Occipital lobe (tissue), 3 donors: ENCODE measurements at places on chromosomes 5 and 9. TPM values are rescaled to one million over a fixed set of nuclear protein-coding genes. Genes with fewer than 3 reads are reported as not detected.
A peak's percentile ranks its signal among the peaks of the same experiment; 100 is the strongest.

DNA sequence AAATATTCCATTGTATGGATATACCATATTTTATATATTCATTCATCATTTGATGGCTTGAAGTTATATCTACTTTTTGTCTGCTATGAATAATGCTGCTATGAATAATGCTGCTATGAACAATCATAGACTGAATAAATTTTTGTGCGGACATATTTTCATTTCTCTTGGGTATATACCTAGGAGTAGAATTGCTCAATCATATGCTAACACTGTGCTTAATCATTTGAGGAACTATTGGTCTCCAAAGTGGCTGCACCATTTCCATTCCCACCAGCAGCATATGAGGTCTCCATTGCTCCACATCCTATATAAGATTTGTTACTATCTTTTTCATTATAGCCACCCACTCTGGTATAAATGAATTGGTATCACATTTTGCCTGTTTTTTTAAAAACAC lies 18.3 kb upstream of the TEK start:
- DNase-seq: no peak

- DNase-seq: peak; percentile 82
Observed at GRCh38 chr9:89448381-89448780, 49.5 kb downstream of the SEMA4D start.

The PCDHGA4 gene
- 8.4 TPM for total RNA-seq

DNA sequence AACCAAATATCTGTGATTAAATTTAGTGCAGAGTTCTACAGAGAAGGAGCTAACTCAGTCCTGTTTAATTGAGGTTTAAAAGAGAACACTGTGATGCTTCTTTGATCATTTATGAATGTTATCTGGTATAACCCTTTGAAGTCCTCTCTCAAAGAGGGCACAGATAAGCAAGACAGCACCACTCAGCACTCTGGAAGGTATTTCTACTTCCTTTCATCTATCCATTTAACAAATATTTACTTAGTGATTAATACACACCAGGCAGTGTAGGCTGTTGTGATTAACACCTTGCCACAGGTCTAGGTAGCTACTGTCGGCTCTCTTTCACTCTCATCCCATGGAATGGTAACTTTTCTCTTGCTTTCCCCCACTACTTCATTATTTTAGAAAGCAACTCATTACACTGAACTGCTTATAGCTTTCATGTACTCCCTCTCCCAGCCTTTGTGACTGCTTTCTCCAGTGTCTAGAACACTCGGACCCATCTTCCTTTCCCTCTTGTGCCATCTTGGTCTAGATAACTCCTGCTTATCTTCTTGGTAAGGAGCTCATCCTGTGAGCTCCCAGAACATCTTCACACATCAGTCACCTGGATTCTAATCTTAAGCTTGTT lies 54.7 kb downstream of the GLDC start:
- DNase-seq: no peak

DNA sequence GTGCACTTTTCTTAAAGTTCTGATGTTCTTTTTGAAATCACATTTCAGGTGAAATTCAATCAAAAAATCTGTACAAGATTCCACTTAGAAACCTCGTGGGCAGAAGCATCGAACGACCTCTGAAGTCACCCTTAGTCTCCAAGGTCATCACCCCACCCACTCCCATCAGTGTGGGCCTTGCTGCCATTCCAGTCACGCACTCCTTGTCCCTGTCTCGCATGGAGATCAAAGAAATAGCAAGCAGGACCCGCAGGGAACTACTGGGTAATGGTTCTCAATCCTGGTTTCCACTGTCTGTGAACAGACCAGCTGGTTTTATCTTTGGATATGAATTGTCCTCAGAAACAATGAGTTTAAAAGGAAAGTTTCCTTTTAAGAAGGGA lies 8.1 kb upstream of the SLC2A8 start:
- DNase-seq: no peak

DNA sequence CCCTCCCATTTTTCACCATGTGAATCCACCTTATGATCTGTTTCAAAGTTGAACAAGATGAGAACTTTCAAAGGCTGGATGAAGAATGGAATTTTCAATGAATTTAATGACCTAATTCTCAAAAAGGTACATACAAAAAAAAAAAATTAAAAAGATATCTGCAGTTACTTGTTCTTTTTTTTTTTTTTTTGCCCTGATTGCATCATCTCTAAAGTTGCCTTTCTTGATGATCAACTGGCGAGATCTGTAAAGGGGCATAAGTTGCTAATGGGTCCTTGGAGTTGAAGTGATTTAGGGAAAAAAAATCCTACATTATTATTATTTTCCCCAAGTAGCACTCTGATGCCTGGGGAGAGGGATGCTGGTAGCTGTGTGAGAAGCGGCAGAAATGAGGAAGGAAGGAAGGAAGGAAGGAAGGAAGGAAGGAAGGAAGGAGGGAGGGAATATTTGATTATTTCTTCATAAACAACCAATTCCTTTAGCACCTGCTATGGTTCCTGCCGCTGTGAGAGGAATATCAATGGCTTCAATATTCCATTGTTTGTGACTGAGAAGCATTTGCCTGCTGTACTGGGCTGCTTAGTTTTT lies 48.8 kb upstream of the CD180 start:
- no peak for DNase-seq

DNA sequence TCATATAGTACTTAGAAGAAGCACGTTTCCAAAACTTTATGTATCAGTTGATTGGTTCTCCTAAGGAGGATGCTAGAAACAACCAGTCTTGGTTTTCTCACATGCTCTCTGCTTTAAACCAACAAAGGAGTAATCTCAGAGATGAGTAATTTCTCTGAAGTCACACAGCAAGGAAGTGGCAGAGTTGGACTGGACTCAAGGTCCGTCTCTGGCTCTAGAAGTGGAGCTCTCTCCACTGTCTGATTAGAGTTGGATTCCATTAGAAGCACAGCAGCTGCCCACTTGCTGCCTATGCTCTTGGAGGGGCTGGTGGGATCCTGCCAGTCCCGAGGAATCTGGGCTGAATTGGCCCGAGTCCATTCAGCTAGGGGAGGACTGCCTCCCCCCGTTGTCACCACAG lies 21.0 kb downstream of the RALGPS1 start:
- DNase-seq: no peak

DNA sequence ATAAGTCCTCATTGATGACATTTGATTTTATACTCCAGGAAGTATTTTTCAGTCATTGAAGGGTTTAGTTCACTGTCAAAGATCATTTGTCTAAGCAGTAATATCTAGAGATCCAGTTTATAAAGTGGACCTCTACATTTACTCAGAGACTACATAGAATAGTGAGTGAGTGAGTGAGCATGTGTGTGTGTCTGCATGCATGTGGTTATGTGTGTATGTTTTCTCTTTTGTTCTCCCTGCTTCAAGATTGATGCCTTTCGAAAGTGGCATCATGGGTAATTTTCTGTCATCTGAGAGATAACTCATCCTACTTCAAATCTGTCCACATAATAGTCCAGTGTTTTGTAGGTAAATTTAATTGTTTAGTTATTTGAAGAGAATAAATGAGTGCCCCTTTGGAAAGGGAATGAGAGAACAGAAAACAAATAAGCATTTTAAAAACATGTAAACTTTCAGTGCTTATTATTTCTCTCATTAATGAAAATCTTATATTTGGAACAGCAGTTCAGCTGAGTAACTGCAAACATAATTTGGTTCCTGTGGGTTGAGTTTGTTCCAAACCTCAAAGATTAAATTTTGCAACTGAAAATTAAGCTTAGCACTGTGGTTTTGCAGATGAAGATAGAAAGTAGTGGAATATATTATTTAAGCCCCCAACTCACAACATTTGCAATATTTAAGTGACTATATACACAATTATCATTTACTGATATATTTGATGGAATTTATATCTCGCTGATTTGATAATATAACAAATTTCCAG lies 1295.1 kb upstream of the C9orf72 start:
- DNase-seq: no peak

The PLAC8L1 gene
- total RNA-seq: not detected

DNA sequence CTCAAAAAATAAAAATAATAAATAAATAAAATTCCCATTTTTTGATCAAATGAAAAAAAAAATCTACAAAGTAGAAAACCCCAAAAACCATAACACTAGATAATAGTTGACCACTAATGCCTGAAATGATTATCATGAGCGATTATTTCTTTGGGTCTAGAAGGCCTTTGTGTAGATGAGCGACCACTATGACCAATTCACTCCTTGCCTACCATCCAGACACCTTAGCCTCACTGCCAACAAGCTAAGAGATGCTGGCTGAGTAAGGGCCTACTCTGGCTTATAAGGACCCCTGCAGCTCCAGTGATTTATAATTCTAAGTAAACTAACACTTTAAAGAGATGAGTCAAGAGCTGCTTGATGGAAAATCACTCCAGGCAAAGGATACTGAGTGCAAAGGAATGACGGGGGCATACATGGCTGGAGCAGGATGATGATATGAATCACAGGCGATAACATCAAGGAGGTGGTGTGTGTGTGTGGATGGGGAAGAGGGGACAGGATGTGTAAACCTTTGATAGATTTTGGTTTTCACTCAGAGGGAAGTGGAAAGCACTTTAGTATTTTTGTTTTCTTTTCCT lies 4.8 kb upstream of the F2RL1 start:
- no peak for DNase-seq

The PCDHGB3 gene
- total RNA-seq: 12.3 TPM

- DNase-seq: no peak
Observed at GRCh38 chr9:32234451-32234850, 150.0 kb upstream of the ACO1 start.

The SLC4A9 gene
- total RNA-seq: under 0.01 TPM

GRCh38 chr5:139386050-139386438 lies 2.9 kb upstream of the SLC23A1 start:
- no peak for DNase-seq

The SLCO6A1 gene
- 0.94 TPM for total RNA-seq

DNA sequence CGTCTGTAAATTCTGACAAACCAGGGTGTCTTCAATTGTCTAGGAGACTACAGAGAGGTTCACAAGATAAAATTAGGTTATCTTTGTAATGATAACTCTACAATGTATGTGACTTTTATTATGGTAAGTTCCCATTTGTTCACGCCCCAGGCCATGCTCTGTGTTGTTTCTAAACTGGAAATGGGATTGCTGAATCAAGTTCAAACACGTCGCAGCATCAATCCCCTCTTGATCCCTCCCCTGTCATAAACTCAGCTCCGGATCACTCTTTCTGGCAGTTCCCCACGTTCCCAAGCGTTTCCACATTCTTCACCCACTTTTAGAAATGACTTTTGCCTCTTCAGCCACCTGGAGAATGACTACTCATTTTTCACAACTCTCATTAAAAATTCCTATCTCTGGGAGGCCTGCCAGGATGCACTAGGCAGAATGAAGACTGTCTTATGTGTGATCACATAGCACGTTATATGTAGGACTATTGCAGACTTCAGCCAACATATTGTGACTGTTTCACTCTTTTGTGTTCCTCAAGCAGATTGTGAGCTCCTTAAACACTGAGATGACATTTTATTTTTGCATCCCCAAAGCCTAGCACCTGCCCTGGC lies 1124.2 kb upstream of the WWC1 start:
- DNase-seq: no peak
